Smooth muscle cell of the pulmonary artery (primary cell): ENCODE measurements at places on chromosomes 11 and 22. TPM values are rescaled to one million over a fixed set of nuclear protein-coding genes. Genes with fewer than 3 reads are reported as not detected.

GAS2 gene
- 0.43 and 1.2 TPM in 2 replicates for total RNA-seq

SCT gene
- total RNA-seq, result not detected in 2 replicates

SLC5A4 gene
- not detected in 2 replicates for total RNA-seq

RBMXL2 gene
- total RNA-seq, result not detected in 2 replicates

THRSP gene
- not detected in 2 replicates for total RNA-seq

ADORA2A gene
- total RNA-seq, result 1.6 and 2.5 TPM in 2 replicates

JAML gene
- not detected in 2 replicates for total RNA-seq

APOL5 gene
- total RNA-seq, result 0.46 TPM in 1 of 2 replicates, not detected in the other

SRSF8 gene
- 26.2 and 27.0 TPM in 2 replicates for total RNA-seq

YAP1 gene
- total RNA-seq, result 203 and 218 TPM in 2 replicates

FOLR2 gene
- not detected in 2 replicates for total RNA-seq

KCTD17 gene
- total RNA-seq, result 26.1 and 36.0 TPM in 2 replicates

KDM4D gene
- 0.36 and 0.52 TPM in 2 replicates for total RNA-seq

BLID gene
- 40.5 and 45.7 TPM in 2 replicates for total RNA-seq

VWCE gene
- 1.4 and 1.9 TPM in 2 replicates for total RNA-seq

CCND1 gene
- 812 and 1,210 TPM in 2 replicates for total RNA-seq

CHCHD10 gene
- total RNA-seq, result 8.6 and 10.8 TPM in 2 replicates

OR52H1 gene
- total RNA-seq, result 0.91 and 0.99 TPM in 2 replicates

OR51E2 gene
- 0.33 TPM in 1 of 2 replicates, not detected in the other for total RNA-seq

CARD18 gene
- total RNA-seq, result not detected in 2 replicates

DEFB131B gene
- not detected in 2 replicates for total RNA-seq

SPON1 gene
- total RNA-seq, result 2.0 and 30.5 TPM in 2 replicates

NXPE1 gene
- not detected in 2 replicates for total RNA-seq

TMEM86A gene
- total RNA-seq, result 0.30 and 0.33 TPM in 2 replicates

LRRC56 gene
- total RNA-seq, result 0.52 and 1.1 TPM in 2 replicates

SLC25A45 gene
- 2.8 and 3.1 TPM in 2 replicates for total RNA-seq

SLC6A5 gene
- not detected in 2 replicates for total RNA-seq

FGF3 gene
- not detected in 2 replicates for total RNA-seq

NCF4 gene
- not detected in 2 replicates for total RNA-seq

ISX gene
- total RNA-seq, result not detected in 2 replicates

PLEKHB1 gene
- 2.1 and 2.5 TPM in 2 replicates for total RNA-seq
